Activated CD8-positive, alpha-beta T cell treated with anti-CD3 and anti-CD28 coated beads for 36 hours (primary cell): ENCODE measurements at places on chromosomes 7 and 10. TPM values are rescaled to one million over a fixed set of nuclear protein-coding genes. Genes with fewer than 3 reads are reported as not detected.

The WIPF3 gene
- not detected for total RNA-seq

The CFAP70 gene
- 0.59 TPM for total RNA-seq

The VIPR2 gene
- not detected for total RNA-seq

The ASB4 gene
- not detected for total RNA-seq

The PLXNA4 gene
- 0.70 TPM for total RNA-seq

DNA sequence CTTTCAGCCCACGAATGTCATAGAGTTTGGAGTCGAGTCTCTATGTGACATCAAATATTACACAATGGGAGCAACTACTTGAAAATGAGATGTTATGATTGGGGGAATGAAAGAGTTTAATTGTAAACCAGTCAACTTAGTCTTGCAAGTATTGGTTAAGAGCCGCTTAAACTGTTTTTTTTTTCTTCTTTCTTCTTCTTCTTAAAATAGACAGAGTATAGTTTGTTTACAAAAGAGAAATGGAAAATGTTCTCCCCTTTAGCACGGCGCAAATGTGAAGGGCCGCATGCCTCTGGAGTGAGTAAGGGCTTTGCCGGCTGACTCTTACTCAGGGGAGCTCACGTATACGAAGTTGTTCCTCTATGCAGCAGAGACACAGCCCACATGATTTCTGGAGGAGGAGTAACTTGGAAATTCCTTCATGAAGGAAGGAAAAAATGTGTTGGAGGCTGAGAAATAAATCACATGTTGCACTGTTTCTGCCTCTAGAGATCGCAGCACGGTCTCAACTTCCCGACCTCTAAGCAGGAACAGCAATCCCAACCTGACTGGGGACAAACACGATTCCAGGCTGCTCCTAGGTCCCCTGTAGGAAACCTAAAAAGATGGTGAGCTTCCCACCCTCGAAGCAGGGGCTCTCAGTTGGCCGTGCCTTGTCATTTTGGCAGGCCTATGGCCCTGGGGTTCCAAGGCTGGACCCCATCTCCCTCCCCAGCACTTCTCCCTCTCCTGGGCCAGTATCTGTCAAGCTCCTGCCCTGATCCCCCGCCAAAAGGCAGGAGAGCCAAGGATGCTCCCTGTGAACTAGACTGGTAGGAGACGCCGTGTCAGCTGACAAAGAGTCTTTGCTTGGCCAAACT lies 44.8 kb downstream of the MYOF start:
- DNase-seq = no peak

GRCh38 chr7:151244196-151244840 lies 4.2 kb downstream of the SMARCD3 start:
- DNase-seq = peak; percentile 84

GRCh38 chr7:20305726-20306125 lies 25.0 kb upstream of the ITGB8 start:
- DNase-seq = no peak

- DNase-seq = no peak
These were observed 448.1 kb downstream of the SORCS1 start for GRCh38 chr10:106716381-106716780.

DNA sequence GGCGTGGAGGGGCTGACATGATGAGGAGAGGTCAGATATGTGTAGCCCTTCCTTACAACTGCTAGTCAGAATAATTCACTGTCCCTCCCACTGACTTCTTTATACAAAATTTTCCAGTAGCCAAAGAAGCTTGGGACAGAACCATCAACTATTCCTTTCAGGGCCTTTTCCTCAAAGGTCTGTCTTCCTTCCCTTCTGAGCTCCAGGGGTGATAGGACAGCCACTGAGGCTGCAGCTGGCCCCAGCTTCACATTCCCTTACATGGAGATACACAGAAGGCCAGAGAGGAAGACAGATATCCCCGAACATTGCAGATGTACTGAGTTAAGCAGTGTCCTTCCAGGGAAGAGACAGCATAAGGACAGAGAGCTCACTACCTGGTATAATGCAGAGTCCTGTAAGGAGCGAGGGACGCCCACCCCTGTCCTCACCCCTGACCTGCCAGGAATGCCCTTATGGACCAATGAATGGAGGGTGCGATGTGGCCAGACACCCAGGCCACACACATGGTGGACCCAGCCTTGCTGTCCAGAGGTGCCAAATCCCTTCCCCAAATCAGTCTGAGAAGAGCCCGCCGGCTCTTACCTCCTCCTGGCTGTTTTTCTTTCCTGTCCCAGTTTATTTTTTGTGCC lies 754.7 kb downstream of the GRID1 start:
- no peak for DNase-seq

- no peak for DNase-seq
These were observed 54.1 kb downstream of the RNLS start for GRCh38 chr10:88528806-88529570.

- no peak for DNase-seq
These were observed 42.1 kb upstream of the EFCAB10 start for GRCh38 chr7:105623378-105623777.

DNA sequence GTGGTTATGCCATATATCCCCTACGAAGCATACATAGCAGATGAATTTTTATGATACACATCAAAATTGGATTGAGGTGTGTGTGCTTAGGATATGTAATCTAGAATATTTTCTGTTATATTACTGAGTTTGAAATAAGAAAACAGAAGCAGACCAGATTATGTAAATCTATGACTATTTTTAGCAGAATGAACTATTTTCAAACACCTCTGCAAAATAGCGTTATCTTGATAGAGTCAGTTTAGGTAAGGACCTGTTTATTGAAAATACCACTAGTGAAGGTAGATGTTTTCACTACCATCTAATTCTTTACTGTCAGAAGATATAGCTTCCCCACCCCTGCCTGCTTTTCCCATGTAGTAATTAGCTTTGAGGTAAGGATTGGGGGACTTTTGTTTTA lies 9.1 kb downstream of the LANCL2 start:
- DNase-seq = no peak

DNA sequence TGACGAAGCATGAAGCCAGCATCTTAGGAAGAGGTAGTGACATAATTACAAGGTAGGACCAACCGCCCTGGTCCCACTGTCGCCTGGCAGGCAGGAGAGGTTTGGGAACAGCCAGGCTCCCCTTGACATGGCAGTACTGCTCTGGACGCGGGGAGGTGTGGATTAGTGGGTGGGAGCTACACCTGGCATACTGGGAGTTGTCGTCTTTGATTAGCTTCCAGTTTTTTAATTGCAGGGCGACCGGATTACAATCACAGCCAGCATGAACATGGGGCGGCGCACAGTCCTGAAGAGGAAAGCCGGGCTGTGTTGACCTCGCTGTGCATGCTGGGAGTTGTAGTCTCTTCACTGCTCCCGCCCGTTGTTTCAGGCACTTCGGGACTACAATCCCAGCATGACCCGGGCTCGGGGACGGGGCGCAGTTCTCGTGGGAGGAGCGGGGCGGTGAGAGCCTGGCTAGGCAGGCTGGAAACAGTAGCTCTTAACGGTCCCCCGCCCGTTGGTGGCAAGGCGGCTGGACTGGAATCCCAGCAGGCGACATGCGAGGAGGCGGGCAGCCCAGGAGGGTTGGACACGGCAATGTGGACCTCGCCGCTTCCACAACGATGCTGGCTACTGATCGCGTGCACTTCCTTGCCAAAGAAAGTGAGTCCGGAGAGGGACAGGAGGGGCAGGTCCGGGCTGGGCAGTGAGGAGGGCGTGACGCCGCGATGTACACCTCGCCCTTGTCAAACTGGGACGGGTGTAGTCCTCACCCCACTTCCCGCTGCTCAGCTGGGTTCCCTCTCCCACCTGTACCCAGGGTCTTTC lies 98.0 kb upstream of the ZNF722 start:
- peak; percentile 87 for DNase-seq

GRCh38 chr7:5458921-5459480 lies 35.4 kb upstream of the TNRC18 start:
- no peak for DNase-seq

DNA sequence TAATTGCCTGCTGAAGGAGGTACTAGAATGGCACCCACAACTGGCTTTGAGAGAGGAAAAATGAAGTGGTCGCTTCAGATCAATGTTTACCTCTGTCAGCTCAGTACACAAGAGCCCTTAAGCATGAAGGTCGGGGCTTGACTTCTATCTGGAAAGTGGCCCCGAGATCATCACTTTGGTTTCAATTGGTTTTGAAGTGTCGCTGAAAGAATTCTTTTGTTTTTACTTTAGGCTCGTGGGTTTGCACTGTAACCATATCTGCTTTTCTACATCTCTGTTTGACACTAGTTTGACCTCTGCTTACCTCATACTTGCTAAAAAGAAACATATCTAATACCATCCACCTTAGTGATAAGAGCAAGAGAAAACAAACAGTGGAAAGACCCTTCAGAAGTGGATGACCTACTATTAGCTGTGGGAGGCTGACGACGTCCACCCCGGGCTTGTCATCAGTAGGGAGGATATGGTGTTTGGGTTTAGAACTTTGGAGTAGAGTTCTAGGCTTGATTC lies 361.8 kb downstream of the GATA3 start:
- DNase-seq = peak; percentile 67

DNA sequence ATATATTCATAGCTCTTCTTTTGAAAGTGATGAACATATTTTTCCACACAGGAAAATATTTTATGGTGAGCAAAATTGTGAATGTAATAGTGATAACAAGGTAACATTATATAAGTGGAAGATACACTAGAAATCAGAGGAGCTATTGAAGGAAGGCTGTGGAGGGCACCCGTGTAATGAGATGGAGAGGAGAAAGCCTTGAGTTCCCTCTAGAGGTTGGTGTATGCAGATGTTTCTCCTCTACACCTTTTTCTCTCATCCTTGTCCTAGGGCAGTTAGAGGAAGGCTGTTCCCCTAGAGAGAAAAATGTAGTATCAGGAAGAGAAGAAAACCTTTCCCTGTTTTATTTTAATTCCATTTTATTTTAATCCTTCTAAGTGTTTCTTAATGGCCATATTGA lies 54.6 kb upstream of the NRG3 start:
- no peak for DNase-seq

DNA sequence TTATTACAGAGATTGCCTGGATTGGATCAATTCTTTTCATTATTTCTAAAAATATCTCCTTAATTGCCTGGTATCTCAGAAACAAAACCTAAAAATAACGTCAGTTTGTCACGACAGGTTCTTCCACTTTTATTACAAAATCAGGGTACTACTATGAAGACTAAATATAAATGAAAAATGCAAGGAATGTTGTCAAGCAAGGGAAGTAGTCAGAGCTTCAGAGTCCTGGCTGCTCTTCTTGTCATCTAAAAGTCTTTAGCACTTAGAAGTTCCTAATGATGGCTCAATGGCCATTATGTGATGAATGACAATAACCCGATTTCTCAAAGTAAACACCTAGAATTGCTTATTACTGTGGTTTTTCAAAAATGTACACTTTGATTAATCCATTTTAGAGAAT lies 192.2 kb downstream of the SEMA3A start:
- DNase-seq = no peak

- DNase-seq = no peak
These were observed 30.5 kb downstream of the ACTA2 start for GRCh38 chr10:88922041-88922440.

- no peak for DNase-seq
These were observed 125.3 kb downstream of the SORCS3 start for GRCh38 chr10:104766341-104766740.

DNA sequence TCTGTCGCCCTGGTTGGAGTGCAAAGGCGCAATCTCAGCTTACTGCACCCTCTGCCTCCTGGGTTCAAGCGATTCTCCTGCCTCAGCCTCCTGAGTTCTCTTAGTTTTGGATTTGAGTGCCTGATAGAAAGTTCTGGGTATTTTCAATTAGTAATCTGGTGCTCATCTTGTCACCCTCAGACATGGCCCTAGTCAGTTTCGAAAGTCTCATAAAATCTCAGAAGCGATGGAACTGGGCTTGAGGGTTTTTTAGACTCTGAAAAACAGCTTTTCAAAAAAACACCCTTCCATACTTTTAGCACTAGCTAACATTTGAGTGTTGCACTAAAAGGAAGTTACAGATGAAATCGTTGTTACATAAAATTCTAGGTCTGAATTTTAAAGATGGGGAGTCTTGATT lies 9.4 kb upstream of the PIP4K2A start:
- no peak for DNase-seq

GRCh38 chr7:128888756-128889095 lies 21.8 kb downstream of the KCP start:
- no peak for DNase-seq

- no peak for DNase-seq
These were observed 626.1 kb upstream of the NRG3 start for GRCh38 chr10:81248886-81249285.

GRCh38 chr10:48336978-48337599 lies 30.6 kb downstream of the MAPK8 start:
- no peak for DNase-seq

DNA sequence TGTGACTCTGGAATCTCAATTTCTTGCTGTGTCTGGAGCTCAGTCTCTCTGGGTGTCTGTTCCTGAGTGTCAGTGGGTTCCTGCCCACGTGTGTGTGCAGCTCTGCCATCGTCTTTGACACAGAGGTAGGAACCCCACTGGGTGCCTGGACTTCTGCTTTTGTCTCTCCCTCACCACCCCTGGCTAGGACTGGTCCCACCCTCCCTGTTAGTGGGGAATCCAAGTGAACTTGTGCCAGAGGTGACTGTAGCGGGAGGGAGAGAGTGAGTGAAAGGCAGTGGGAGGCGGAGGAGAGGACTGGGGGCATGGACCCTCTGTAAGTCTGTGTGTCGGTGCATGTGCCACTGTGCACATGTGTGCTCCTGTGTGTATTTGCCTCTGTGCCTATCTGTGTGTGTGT lies 299.9 kb upstream of the ZMIZ1 start:
- no peak for DNase-seq
